Skeletal muscle cell (primary cell): ENCODE measurements at places on chromosomes 5 and 9.

DNA sequence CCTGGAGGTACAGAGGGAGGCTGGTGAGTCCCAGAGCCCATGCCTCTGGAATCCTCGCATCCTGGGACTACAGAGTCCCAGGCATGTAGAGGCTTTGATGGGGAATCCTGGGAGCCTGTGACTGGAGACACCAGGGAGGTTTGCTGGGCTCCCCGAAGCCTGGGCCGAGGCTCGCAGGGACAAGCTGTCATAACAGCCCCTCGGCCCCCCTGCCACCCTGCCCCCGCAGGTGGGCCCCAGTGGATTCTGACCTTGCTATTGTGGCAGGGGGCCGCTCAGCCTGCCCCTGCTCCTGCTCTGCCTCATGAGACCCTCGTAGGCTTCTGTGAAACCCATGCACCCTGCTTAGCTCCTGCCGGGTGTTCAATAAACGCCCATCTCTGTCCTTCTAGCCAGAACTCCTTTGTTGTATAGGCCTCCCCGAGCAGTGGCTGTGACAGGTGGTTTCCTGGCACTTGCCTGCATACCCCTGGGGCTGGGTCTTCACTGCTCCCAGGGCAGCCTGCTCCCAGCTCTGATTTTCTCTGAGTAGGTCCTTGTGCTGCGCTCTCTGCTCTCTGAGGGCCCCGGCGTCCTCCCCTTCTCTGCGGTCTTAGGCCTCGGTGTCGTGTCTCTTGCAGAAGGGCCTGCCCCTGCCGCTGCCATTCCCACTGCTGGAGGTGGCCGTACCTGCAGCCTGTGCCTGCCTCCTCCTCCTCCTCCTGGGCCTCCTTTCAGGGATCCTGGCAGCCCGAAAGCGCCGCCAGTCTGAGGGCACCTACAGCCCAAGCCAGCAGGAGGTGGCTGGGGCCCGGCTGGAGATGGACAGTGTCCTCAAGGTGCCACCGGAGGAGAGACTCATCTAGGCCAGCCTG is 20.4 kb downstream of the CRB2 start:
- no peak for DNase-seq

- DNase-seq = no peak
Measured at GRCh38 chr5:11724940-11725339, 179.3 kb downstream of the CTNND2 start.

- no peak for DNase-seq
Measured at GRCh38 chr9:121887553-121888437, 205.3 kb downstream of the TTLL11 start.

DNA sequence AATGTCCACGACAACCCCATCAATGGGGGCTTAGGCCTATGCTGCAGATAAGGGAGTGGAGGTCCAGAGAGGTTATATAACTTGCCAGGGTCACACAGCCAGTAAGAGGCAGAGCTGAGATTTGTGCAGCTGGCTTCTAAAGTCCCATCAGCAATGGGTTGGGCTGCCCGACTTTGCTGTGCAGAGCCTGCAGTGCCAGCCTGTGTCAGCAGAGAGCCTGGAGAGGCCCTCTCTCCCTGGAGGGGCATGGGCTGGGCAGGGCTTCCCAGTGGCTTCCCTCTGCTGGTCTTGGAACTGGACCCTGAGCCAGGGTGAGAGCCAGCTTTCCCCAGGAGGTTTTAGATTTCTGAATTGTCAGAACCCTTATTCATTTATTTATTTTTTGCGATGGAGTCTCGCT is 77.2 kb upstream of the RAPGEF1 start:
- DNase-seq = no peak

DNA sequence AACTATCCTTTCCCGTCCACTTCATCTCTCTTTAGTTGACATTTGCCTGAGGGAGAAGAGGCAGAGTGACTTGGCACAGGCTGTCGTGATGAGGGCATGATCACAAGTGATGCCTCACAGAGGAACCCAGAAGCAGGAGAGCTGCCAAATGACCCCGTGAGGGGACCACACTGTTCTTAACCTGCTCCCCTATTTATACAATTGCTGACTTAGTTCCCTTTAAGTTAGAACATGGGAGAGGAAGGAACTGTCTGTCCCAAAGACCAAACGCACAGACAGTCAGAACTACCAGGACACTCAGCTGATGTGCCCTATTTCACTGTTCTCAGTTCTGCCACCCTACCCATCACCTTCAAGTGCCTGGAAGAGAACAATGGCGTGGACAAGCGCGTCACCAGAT is 73.7 kb downstream of the SLC1A3 start:
- DNase-seq = no peak

DNA sequence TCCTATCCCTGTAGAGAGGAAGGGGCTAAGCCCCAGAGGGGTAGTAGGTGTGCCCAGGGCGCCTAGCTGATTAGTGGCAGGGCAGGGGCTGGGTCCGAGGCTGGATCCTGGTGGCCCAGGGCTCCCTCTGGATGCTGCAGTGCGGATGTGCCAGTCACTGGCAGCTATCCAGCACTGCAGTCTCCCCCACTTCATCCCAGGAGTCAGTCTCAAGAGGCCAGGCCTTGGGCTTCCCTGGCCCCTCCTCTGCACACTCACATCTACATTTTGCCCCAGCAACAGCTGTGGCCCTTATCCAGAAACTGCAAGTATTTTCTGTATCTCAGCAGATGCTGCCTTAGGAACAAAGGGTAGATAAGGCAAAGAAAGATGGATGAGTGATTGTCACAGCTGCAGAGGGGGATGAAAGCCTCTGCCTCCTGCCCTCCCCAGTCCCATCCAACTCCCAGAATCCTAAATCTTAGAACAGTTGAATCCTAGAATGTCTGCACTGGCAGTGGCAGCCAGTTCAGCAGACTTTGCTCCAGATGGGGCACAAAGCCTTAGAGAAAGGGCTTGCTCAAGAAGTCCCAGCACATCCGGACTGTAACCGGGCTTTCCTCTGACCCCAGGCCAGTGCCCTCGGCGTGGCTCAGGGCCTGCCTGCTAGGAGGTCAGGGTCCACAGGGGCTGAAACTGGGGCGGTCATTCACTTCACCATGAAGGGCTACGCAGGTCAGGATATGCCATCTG is 1.6 kb downstream of the ANXA6 start:
- DNase-seq = no peak

GRCh38 chr5:176874198-176874780 is 24.9 kb downstream of the HK3 start:
- DNase-seq = no peak

GRCh38 chr5:142168365-142168764 is 59.8 kb downstream of the NDFIP1 start:
- DNase-seq = no peak

GRCh38 chr5:154630410-154630809 is 124.8 kb upstream of the LARP1 start:
- no peak for DNase-seq

GRCh38 chr9:115350548-115350947 is 232.6 kb upstream of the TNC start:
- DNase-seq = no peak

DNA sequence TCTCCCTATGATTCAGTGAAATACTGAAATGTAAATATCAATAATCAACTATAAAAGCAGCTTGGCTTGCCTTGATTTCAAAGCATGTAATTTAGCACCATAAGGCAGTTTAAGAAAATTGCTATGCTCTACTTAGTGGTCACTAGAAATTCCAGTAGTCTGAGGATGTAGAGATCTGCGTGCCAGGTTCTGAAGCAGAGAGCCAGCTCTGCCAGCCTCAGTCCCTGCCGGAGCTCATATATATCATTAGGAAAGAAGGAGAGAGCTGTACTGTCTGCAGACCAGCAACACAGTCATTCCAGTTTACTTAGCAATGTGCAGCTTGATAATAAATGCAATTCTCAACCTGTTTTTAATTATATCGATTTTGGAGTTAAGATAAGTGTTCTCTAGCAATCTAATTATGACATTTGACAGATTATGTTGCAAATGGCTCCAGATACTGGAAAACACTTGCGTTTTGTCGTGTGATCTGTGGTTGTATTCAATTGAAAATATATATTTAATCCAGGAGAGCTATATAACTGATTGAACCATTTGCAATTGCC is 540.5 kb downstream of the CTNND2 start:
- no peak for DNase-seq

DNA sequence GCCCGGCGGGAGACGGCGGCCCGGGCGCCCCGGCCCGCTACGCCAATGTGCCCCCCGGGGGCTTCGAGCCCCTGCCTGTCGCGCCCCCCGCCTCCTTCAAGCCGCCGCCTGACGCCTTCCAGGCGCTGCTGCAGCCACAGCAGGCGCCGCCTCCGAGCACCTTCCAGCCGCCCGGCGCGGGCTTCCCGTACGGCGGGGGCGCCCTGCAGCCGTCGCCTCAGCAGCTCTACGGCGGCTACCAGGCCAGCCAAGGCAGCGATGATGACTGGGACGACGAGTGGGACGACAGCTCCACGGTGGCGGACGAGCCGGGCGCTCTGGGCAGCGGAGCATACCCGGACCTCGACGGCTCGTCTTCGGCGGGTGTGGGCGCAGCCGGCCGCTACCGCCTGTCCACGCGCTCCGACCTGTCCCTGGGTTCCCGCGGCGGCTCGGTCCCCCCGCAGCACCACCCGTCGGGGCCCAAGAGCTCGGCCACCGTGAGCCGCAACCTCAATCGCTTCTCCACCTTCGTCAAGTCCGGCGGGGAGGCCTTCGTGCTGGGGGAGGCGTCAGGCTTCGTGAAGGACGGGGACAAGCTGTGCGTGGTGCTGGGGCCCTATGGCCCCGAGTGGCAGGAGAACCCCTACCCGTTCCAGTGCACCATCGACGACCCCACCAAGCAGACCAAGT is 723 bp downstream of the SNX18 start:
- DNase-seq = no peak

DNA sequence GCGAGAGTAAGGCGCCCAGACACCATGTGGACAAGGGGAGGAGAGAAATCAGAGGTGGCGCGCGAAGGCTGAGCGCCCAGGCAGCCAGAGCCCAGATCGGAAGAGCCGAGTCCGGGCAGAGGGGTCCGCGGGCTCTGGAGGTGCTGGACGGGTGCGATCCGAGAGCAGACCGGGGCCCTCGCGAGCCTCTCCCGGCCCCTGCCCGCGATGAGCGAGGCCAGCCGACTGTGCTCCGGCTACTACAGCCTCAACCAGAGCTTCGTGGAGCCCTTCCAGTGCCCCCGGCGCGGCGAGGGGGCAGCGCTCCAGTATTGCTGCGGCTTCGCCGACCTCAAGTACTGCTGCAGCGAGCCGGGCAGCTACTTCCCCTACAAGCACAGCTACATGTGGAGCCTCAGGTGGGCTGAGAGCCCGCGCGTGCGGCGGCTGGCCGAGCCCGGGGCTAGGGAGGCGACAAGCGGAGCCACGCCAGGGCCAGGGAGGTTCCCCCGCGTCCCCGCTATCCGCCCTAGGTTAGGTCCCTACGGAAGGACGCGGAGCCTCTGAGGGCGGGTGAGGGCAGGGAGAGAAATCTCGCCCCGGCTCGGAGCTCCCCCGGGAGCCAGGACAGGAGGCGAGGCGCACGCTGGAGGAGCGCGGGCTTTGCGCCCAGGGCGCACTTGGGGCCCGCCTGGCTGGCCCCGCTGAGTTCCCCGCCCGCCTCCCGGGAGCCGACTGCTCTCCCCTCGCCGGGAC is at the start of gene SHISAL2B:
Gene SHISAL2B, plus strand, starts transcription at position 87 of the 735 bp plus-strand sequence. Its CDS starts 121 bp downstream, at position 208.
- DNase-seq = no peak

DNA sequence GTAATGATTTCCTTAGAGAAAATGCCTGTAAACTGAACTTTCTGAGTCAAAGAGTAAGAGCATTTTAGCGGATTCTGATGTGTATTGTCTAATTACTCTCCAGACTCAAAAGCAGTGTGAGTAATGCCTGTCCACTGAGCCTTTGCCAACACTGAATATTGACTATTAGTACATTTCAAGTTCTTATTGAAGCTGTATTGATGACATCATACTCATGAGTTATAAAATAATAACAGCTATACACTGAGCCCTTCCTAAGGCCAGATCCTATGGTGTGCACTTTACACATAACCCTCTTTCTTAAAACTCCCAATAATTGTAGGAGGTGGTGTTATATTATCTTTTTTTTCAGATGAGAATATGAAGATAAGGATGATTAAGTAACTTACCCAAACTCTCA is 152.8 kb upstream of the TRPC7 start:
- DNase-seq = no peak

GRCh38 chr5:169435506-169436229 is 134.7 kb upstream of the SLIT3 start:
- DNase-seq = no peak

GRCh38 chr5:44266882-44267576 is 122.2 kb downstream of the FGF10 start:
- DNase-seq = no peak

- no peak for DNase-seq
Measured at GRCh38 chr9:126652140-126652582, 38.4 kb downstream of the LMX1B start.

GRCh38 chr5:63686938-63687337 is 275.3 kb downstream of the HTR1A start:
- DNase-seq = no peak

GRCh38 chr9:36486329-36486932 is 86.3 kb upstream of the MELK start:
- no peak for DNase-seq

DNA sequence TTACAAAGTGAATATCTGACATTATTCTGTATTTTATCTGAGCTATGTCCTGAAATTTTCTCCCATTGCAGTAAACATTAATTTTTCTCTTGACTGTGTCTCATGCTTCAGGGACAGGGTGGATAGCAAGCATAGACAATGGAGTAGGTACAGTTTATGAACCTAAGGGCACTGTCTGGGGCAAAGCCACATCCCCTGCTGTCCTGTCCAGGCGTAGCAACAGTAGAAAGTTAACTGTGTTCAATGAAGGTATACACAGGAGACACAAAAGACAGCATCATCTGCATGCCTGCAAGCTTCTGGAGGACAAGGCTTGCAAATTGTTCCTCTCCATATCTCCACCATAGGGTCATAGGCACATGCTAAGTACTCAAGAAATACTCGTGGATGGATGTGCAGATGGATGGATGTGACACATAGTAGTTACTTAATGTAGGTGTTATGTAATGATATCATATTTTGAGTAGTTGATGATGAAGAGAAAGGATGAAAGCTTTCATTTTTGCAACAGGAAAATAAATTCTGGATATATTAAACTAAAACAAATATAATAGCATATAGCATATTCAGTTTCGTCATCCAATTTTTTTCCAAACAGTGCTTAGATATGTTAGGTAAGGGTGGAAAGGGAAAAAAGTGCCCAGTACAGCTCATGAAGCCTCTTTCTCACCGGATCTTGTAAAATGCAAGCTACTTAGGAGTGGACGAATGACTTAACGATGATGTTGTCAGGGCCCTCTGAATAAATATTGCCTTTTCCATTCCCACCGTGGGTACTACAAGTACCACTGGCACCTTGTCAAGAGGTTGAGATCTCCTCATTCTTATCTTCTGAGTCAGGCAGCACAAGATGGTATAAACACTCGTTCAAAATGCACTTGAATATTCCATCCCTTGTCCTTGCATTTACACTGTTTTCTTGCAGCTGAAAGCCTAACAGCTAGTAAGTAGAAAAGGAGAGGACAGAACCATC is 19.9 kb upstream of the ZSWIM6 start:
- peak; percentile 87 for DNase-seq
